ENCODE measurements at places on chromosomes 16 and 17. TPM values are rescaled to one million over a fixed set of nuclear protein-coding genes. Genes with fewer than 3 reads are reported as not detected.

Gene PRR35
- total RNA-seq = not detected

Gene GPR139
- total RNA-seq = not detected

Gene EFCAB5
- 0.26 TPM for total RNA-seq

Gene PRSS21
- total RNA-seq = not detected

Gene PYDC1
- total RNA-seq = not detected

Gene LDHD
- 0.36 TPM for total RNA-seq

Gene C1QTNF8
- not detected for total RNA-seq

Gene TLCD3B
- 1.4 TPM for total RNA-seq

Gene SCNN1B
- total RNA-seq = not detected

Gene TBC1D3B
- 8.9 TPM for total RNA-seq

Gene NLGN2
- total RNA-seq = 54.8 TPM

Gene SHCBP1
- total RNA-seq = 5.4 TPM

Gene TELO2
- 64.5 TPM for total RNA-seq

Gene GRB7
- total RNA-seq = 1.3 TPM

Gene ARHGAP44
- total RNA-seq = 11.5 TPM

Gene ANKRD40CL
- total RNA-seq = not detected
